ENCODE measurements at places on chromosomes 7 and 10.

- no peak for DNase-seq
Measured at GRCh38 chr10:97851341-97852001, 1.8 kb downstream of the GOLGA7B start.

DNA sequence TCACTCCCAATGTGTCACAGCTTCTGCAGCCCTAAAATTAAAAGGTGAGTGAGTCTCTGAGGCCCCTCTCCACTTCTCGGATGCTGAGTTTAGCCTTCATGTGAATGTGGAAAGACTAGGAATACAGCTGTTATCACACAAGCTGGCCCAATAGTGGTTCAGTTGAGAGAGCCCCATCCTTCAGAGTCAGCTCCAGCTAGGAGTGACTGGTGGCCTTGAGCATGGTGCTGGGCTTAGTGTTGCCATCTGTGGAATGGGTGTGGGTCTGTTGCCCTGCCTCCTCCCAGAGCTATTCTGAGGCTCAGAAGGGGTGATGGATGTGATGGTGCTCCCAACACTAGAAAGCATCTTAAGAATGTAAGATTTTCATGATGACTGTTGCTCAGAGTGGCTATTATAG, 55.8 kb downstream of the FIGNL1 start:
- no peak for DNase-seq

- peak; percentile 73 for DNase-seq
Measured at GRCh38 chr10:116274064-116274904, 1.3 kb upstream of the GFRA1 start.

- DNase-seq = no peak
Measured at GRCh38 chr7:105278973-105279687, 109.6 kb downstream of the SRPK2 start.

- DNase-seq = no peak
Measured at GRCh38 chr10:18231480-18231879, 91.3 kb downstream of the CACNB2 start.

DNA sequence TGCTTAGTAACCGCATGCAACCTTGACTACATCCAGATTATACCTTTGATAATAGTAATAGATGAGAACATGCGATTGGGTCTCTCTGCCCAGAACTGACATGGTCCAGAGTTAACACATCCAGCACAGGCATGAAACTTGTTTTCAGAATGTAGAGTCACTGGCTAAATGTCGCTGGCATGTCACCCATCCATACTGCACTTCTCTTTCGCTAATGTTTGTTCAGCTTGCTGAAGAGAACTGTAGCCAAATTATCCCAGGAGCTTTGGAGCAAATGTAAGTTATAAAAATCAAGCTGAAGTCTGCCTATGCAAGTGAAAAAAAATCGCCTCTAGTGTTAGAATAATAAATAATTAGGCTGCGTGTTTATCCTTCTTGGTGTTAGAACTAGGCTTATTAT, 98.2 kb downstream of the PRTFDC1 start:
- no peak for DNase-seq

GRCh38 chr7:157076466-157076865, 62.3 kb upstream of the UBE3C start:
- no peak for DNase-seq

DNA sequence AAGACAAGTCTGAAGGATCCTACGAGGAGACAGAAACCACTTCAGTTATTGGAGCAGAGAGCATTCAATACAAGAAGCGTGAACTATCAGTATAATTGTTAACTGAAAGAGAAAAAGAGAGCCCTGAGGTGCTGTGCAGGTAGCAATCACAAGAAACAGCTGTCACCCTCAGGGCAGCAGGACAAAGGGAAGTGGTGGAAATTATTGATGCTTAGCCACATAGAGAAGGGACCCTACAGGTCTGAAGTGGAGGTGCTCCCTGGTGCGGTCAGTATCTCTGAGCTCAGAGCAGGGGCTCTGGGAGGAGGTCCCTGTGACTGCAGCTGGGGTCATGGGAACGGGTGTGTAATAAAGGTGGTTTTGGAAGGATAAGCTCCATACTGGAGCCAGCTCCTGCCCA, 97.8 kb upstream of the KLF6 start:
- DNase-seq = no peak

DNA sequence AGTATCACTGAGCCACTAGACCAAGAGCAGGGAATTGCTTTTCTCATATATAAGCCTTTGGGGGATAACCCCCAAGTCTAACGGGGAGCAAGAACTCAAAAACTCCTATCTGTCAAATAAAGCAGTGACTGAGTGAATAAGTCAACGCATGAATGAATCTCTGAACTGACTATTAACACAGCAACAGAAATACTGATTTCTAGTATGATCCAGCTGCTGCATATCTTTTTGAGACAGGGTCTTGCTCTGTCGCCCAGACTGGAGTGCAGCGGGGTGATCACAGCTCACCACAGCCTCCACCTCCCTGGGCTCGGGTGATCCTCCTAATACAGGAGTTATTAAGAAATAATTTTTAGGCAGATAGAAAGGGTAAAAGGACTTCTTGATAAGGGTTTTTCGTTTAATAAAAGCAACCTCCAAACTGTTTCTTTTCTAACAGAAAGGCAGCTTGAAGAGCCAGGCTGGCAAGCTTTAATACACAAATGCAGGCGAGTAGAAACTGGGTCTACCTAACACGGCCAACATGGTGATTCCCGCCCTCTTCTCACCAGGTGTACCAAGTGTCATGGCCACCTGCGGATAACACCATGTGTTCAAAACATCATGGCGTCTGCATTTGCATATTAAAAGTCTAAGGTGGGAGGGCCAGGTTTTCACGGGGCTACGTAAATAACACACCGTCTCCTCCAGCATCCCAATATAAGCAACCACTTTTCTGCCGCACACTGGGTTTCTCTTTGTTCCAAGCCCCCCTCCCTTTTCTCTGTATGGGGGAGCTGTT, 631.9 kb downstream of the PARD3 start:
- no peak for DNase-seq

- no peak for DNase-seq
Measured at GRCh38 chr7:1455241-1455939, 3.9 kb downstream of the MICALL2 start.

GRCh38 chr7:35437619-35438275, 183.8 kb upstream of the TBX20 start:
- DNase-seq = no peak

GRCh38 chr7:15005672-15006071, 103.1 kb upstream of the DGKB start:
- no peak for DNase-seq

- no peak for DNase-seq
Measured at GRCh38 chr7:39855325-39855674, 94.8 kb upstream of the CDK13 start.

- DNase-seq = no peak
Measured at GRCh38 chr7:155803418-155804376, 8.6 kb downstream of the SHH start.

GRCh38 chr10:14787938-14788337, 13.2 kb upstream of the FAM107B start:
- no peak for DNase-seq

- DNase-seq = no peak
Measured at GRCh38 chr10:57222603-57223002, 861.5 kb upstream of the ZWINT start.

- DNase-seq = peak; percentile 45
Measured at GRCh38 chr7:322111-322671, 32.2 kb downstream of the FOXL3 start.

DNA sequence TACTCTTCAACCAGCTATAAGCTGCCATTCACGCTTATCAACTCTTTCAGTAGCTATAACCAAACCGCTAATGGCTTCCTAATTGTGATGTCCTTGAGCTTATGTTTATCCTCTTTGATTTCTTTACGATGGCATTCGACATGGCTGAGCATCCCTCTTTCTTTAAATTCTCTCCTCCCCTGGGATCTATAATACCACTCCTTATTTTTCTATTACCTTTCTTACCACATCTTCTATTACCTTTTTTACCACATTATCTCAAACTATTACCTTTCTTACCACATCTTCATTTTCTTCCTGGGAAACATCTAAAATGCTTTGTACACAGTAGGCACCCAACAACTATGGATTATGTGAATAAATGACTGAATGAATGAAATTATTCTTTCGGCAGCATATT, 13.1 kb downstream of the ZCWPW1 start:
- no peak for DNase-seq

- peak; percentile 4 for DNase-seq
Measured at GRCh38 chr7:136717910-136718557, 150.4 kb upstream of the CHRM2 start.

DNA sequence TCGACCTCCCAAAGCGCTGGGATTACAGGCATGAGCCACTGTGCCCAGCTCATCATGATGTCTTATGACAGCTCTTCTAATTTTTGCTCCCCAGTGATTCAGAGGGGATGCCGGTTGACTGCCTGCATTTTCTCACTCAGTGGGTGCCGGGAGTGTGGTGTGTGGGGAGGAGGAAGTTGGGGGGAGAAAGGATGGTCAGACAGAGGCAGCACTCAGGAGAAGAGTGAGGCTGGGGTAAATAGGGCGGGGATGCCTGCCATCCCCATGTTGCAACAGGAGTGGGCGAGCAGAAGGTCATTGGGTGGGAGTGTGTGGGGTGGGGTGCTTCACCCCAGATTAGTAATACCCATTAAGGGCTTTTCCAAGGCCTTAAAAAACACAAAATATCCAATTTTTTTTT, 3.5 kb upstream of the CCL24 start:
- no peak for DNase-seq

DNA sequence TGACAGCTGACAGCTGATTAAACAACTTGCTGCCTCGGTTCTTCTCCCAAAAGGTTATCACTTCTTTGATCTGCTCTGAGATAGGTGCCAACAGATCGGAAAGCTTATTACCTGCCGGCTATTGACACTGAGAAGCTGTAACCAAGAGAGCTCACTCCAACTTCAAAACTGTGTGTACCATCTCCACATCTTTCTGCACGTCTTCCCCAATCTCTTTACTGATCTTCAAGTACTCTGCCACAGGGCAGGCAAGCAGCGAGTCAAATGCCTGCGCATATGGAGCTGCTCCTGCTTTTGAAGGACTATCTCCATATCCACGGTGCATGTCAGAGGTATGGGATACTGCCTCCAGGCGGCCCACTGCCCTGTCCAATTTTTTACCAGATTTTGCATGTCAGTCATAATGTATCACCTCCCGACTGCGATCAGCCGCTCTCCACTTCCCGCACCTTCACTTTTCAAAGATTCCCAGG, 352 bp upstream of the ZNF485 start:
- DNase-seq = no peak

- DNase-seq = no peak
Measured at GRCh38 chr7:88312061-88312663, 5.5 kb upstream of the STEAP4 start.

GRCh38 chr10:133336577-133337369, at the start of gene CALY:
Gene CALY (minus strand): TSS chr10:133336896. CDS start chr10:133328989, 7,907 bp downstream.
- DNase-seq = no peak

GRCh38 chr7:23955145-23955544, 245.1 kb downstream of the STK31 start:
- DNase-seq = no peak

- no peak for DNase-seq
Measured at GRCh38 chr7:5549096-5549763, 125.6 kb upstream of the TNRC18 start.

DNA sequence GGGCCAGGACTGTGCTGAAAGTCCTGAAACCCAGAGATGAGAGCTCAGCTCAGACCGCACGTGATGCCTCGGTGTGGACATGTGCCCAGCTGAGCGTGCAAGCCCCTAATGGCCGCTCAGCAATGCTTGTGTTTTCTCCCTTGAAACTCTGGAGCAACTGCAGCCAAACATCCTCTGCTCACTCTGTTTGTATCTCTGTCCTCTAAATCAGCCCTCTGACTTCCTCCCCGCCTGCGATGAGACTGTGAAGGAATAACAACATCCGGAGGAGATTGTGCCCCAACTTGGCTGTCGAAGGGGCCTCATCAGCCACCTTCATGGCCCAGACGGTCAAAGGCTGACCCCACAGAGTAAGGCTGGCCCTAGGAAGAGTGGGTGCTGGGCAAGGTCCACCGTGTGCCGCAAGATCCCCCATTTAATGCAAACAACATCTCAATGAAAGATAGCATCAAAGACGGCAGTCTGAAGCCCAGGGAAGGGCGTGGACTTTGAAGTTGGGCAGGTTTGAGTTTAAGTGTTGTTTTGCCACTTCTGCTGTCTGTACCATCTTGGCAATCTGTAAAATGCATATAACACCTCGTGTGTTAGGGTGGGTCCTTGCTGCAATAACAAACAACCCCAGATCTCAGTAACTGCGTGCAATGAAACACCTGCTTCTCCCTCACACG, 39.9 kb downstream of the CALML3 start:
- no peak for DNase-seq

DNA sequence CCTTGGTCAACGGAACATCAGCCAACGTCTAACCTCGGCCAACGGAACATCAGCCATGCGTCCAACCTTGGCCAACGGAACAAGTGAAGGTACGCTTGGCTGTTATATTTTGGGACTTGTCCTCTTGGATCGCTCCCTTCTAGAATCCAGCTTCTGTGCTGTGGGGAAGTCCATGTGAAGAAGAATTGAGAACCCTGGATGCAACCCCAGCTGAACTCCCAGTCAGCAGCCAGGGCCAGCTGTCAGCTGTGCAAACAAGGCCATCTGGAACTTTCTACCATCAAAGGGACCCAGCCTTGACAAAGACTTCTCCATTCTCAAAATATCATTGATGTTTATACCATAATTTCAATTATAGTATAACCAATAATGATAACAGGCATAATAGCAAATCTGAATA, 43.3 kb upstream of the ITGA8 start:
- no peak for DNase-seq

GRCh38 chr10:126561294-126561920, 109.1 kb downstream of the C10orf90 start:
- peak; percentile 34 for DNase-seq

- DNase-seq = no peak
Measured at GRCh38 chr7:44284881-44285541, 40.4 kb downstream of the CAMK2B start.

GRCh38 chr7:108127461-108127860, 2.7 kb downstream of the LAMB4 start:
- DNase-seq = no peak

GRCh38 chr7:92680442-92680841, 90.3 kb upstream of the FAM133B start:
- DNase-seq = no peak

DNA sequence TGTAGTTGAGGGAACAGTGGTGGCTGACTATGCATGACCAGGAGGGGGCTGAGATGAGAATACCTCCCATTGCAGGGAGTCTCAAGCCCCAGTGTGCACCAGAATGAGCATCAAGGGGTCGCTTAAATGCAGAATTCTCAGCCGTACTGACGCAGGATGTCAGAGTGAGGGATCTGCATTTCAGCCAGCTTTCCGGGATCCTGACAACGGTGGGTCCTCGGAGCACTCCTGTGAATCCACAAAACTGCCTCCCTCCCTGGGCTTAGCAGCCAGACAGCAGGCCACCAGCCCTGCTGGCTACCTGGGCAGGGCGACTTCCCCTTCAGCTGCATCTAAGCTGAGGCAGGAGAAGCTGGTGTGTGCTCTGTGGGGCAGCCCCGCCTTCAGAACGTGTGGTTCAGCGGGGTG, 21.8 kb upstream of the LOXL4 start:
- DNase-seq = no peak
